ENCODE measurements at places on chromosomes 4 and X. TPM values are rescaled to one million over a fixed set of nuclear protein-coding genes. Genes with fewer than 3 reads are reported as not detected.

SOWAHB gene
- total RNA-seq = not detected

CHRNA9 gene
- total RNA-seq = not detected

TBC1D8B gene
- 0.43 TPM for total RNA-seq

GRCh38 chr4:52657618-52658501 is 1.2 kb downstream of the USP46 start:
- no peak for DNase-seq

DNA sequence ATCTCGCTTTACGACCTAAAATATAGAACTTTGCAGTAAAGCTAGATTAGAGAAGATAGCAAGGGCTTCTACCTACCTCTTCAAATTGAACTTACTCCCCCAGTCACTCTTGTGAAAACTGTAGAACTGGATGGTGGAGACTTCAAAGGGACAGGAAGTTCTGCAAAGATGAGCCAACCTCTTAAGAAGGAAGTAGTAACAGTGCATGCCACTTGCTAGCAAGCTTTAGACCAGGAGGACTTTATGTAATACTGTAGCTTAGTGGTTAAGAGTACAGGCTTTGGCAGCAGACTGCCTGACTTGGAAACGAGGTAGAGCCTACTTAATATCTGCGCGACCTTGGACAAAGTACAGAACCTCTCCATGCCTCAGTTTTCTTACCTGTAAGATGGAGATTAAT is 27.5 kb upstream of the VBP1 start:
- DNase-seq = no peak

All from activated T-helper 2 cell treated with anti-CD3 and anti-CD28 coated beads, Interferon-gamma antibody, Interleukin-2, Interleukin-4, amounts not matched to agents 10 μg/mL and 5 μg/mL and 100 μg/mL, durations not matched to agents 14 hours and 24 hours and 36 hours (primary cell).